ENCODE measurements at places on chromosomes 2 and 18.

DNA sequence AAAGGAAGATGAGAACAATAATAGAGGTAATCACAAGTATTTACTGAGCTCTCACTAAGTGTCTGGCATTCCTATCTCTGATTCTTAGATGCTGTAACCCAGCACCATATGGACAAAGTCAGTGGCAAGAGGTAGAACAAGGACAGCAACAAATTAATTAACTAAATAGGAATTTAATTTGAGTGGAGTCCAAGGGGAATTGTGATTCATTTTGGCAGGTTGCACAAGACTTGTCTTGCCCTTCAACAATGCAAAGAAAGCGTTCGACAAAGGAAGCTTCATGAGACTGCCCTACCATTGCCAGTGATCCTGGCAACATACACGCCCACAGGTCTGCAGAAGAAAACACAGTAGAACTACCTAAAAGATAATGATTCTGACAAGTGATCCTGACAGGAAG lies 221.6 kb downstream of the RBM43 start:
- no peak for DNase-seq

DNA sequence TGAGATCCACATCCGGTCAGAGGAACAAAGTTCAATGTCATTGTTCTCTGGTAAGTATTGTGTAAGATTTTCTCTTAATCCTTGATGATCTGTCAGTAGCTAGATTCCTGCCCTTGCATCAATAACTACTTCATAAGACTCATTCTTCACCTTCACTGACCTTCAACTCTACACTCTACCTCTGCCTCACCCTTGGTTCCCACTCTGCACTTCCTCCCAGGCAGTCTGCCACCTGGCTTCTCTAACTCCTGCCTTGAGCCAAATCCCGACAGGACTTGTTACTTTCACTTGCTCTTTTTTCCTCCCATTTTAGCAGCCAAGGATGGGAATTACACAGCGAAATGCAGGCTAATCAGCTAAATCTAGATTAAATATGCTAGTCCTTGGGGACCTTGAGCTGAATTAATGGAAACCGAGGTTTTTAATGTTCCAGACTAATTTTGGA lies 190.7 kb downstream of the DLGAP1 start:
- DNase-seq = no peak

- DNase-seq = no peak
These were observed 392 bp downstream of the ST8SIA3 start for GRCh38 chr18:57352761-57353136.

GRCh38 chr2:214031566-214031965 lies 379.3 kb upstream of the VWC2L start:
- no peak for DNase-seq

- DNase-seq = no peak
These were observed 20.7 kb downstream of the PPP1CB start for GRCh38 chr2:28772351-28772750.

DNA sequence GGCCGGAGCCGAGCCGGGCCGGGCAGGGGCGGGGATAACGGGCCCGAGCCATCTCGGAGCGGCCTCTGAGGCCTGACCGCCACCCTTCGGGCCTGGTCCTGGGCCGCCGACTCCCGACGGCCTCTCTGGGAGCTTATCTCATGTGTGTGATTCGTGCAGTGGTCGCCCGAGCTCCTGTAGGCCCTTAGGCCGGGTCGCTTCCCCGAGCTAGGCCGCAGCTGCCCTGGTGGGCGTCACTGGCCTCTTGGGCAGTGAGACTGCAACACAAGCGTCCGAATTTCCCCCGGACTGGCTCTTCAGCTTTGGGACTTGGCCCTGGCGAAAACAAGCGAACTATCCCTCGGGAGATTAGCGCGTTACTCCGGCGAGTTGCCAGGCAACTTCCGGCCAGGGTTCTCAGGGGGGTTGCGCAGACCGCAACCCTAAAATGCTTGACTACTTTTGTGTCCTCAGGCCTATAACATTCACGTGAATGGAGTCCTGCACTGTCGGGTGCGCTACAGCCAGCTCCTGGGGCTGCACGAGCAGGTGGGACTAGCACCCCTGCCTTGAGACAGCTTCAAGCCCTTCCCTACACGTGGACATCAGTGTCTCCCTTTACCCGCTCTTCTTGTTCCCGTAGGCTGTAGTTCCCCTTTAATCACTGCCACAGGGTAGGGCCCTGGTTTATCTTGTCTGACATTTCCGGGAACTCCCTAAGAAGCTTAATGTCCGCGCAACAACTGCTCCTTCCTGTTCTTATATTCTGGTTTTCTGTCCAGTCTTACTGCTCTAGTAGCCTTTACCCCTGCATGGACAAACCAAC lies 602 bp downstream of the SNX17 start:
- DNase-seq = no peak

GRCh38 chr2:231359441-231359840 lies 36.1 kb upstream of the B3GNT7 start:
- DNase-seq = no peak

- no peak for DNase-seq
These were observed 128.2 kb upstream of the DLX2 start for GRCh38 chr2:172230889-172231401.

DNA sequence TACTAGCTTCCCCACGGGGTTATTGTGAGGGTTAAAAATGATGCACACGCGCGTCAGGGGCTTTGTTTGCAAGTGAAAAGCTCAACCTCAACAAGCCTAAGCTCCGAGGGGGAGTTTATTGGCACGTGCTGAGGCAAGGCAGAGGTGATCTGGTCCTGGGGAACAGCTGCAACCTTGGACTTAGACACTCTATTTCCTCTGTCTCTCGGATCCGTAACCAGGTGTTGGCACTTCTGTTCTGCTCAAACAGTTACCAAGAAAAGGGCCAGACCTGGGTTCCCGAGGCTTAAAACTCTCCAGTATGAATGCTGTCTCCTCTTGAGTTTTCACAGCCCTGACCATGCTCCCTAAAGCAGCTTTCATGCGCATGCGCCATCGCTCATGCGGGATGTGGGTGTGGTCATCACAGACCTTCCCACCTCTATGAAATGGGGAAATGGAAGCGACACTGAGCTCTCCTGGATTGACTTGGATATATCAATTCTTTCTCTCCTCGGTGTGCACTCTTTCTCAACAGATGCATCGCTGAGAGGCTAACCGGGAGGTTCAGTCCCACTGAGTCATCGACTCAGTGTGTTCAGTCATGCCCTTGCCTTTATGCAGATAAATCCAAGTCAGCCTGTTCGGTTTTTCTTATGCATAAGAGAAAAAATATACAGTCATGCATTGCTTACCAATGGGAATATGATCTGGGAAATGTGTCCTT lies 19.9 kb upstream of the RAB31 start:
- no peak for DNase-seq

- no peak for DNase-seq
These were observed 152.8 kb upstream of the VRK2 start for GRCh38 chr2:57893786-57894185.

DNA sequence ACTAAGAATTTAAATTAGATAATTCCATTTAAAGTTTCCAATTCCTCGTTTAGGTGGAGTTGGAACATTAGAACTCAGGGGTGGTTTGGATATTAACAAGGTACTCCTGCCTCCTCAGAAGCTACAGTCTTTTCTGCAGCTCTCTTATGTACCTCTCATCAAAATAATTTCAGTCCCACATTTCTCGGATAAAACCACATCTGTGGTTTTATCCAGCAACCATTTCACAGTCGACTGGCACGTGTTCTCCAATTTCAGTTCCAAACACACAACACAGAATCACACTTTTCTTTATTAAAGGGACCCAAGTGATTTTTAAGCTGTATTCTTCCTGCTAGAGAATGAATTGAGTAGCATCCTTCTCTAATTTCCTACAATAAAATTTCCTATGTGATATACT lies 22.7 kb upstream of the NFU1 start:
- DNase-seq = no peak

DNA sequence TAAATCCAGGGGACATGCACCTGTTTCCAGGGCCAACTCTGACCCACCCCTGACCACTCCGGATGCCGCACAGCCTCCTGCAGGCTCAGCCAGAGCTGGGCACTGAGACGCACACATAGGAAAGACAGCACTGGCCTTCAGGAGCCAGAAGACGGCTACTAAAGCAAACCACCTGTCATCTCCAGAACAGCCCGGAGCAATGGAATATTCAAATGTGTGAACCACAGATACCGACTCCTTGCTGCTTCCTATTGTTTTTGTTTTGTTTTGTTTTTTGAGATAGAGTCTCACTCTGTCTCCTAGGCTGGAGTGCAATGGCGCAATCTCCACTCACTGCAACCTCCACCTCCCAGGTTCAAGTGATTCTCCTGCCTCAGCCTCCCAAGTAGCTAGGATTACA lies 94.0 kb downstream of the LAMA1 start:
- no peak for DNase-seq

DNA sequence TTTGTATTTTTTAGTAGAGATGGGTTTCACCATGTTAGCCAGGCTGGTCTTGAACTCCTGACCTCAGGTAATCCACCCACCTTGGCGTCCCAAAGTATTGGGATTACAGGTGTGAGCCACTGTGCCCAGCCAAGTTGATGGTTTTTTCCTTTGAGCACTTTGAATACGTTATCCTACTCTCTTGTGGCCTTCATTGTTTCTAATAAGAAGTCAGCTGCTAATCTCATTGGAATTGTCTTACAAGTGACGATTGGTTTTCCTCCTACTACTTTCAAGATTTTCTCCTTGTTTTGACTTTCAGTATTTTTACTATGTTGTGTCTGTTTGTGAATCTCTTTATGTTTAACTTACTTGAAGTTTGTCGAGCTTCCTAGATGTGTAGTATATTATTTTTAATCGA lies 88.5 kb downstream of the TMEM200C start:
- no peak for DNase-seq

DNA sequence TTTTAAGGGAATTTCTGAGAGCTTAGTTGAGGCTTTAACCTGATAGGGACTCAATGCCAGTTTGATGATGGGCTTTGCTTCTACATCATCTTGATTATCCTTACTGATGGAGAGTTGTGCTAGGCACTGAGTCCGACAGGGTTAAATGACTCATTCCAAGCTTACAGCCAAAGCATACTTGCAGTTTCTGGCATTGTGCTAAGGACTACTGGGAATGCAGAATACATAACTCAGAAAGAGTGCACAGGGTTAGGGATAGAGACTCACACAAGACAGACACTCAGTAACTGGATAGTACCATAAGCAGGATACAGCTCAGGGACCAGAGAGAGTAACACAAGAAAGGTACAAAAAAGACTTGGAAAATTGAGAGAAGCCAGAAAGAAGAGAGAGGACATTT lies 94.1 kb upstream of the SLC14A2 start:
- no peak for DNase-seq

- no peak for DNase-seq
These were observed 133.2 kb downstream of the ICOS start for GRCh38 chr2:204069804-204070203.

- DNase-seq = no peak
These were observed 235.8 kb upstream of the TNP1 start for GRCh38 chr2:217095511-217096205.

DNA sequence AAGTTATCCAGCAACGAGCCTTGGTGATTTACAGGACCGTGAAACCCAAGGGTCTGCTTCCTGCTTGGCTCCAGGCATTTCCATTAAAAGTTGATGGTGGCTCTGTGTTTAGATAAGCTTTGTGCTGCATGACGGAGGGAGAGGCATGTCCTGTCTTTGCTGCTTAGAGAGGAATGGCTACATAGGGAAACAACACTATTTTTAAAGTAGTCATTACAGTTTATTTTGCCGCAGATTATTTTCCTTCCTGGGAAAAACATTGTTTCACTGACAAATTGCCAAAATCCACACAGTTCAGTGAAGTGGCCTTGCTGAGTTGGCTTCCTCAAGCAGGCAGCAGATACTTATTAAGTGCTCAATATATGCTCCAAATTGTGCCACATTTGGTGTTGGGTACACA lies 98.5 kb downstream of the THSD7B start:
- DNase-seq = no peak

DNA sequence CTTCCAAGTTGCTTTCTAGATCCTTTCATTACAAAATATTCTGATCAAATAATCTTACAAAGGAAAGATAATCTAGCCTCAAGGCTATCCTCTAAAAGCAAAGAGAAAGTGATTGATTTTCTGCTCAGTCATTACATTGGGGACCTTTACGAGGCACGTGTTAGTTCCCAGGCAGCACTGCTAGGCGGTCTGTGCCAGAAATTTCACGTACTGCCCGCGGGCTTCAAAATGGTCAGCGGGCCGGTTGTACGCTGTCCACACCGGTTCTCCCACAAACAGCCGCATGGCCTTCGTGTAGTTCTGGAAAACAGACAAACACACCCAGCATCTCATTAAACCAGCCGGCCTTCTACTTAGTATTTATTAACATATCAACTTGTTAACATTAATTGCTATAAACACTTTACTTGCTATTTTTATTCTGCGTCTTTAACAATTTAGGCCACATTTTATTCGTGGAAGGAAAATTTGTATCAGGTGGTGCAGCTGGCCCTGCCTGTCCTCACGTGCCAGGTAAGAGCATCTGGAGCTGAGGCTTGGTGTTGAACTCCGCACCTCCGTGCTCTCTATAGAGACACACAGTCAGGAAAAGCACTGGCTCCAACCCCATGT lies 20.4 kb downstream of the ADI1 start:
- DNase-seq = no peak

DNA sequence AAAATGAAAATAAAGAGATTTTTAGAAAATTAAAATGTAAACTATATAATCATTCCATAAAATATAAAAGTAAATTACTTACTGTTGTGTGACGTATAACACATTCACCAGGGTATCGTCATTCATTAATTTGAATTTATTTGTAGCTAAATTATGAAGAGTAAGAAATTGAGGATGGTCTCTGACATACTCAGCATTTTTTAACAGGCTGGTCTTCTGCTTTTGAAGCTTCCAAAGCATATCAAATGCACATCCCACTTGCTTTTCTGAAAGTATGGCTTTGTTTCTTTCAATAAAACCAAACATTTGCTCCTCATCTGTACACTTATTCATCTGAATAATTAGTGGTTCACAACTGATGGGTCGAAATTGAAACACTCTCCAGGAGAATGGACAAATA lies 2.1 kb downstream of the FASTKD1 start:
- DNase-seq = no peak

DNA sequence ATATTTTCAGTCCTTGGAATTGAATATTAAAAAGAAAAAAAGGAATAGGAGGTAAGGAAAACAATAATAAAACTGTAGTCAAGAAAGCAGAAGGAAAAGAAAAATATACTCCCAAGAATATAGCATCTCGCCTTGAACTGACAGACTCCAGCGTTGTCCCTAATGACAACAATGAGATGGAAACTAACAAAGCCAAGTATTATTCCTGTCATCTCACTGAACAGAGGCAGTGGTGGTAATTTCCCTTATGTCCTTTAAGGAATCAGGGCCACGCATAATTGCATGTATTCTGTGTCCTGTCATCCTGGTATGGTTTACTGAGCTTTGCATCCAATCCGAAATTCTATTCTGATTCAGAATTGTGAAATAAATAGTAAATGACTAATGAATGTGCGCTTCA lies 158.9 kb downstream of the LRRTM4 start:
- DNase-seq = no peak

DNA sequence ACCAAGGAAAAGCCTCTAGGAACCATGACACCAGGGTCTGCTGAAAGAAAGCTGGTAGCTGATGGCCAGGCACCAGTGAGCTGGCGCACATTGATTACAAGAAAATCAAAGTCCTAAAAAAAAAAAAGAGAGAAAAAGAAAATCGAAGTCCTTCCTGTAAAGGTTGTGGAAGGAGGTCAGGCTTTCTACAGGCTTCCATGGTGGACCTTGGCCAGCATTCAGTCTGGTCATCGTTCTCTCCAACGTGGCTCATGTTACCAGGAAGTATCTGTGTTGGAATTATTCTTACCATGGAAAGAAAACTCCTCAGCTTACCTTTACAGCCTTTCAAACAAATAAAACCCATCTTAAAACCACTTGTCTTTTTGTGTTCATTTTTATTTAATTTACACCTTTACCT lies 65.6 kb downstream of the CYB5A start:
- no peak for DNase-seq

Measured in CD4-positive, alpha-beta T cell (primary cell).